ENCODE measurements at places on chromosomes 2 and 18.

DNA sequence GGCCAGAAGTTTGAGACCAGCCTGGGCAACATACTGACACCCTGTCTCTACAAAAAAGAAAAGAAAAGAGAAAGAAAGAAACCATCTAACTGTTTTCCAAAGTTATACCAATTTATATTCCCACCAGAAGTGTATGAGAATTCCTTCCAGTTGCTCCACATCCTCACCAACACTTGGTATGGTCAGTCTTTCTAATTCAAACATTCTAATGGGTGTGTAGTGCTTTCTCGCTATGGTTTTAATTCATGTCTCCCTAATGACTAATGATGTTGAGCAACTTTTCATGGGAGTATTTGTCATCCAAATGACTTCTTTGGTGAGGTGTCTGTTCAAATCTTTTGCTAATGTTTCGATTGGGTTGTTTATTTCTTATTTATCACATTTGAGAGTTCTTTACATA, 10.5 kb upstream of the B3GNT7 start:
- no peak for DNase-seq

DNA sequence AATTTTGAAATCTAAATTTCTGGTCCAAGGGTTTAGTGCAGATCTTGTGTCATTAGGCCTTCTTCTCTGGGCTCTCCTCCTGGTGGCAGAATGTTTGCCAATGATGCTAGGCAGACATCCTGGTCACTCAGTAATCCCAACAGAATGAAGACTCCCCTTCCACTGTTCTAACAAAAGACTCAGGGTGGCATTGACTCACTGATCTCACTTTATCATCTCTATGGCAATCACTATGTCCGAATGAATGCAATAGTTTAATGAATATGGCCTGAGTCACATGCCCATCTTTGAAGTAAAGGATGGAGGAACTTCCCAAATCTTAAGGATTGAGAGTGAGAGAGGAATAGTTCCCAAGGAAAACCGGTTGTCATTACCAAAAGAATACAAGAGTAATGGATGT, 261.1 kb downstream of the KCNE4 start:
- no peak for DNase-seq

DNA sequence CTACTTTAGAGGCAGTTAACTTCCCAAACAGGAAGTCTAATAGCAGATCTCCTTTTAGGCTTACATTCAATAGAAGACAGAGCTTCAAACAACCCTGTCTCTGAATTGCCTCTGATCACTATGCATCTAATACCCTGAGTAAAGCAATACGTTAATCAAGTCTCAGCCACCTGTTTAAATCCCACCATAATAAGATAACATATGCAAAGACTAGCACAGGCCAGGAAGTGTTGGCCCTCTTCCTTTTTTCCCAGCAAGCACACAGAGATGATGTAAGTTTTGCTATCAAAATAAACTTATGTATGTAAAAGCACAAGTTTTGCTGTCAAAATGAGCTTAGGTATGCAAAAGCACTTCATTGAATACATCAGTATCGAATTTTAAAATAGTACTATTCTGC, 385.5 kb downstream of the RND3 start:
- DNase-seq, result no peak

DNA sequence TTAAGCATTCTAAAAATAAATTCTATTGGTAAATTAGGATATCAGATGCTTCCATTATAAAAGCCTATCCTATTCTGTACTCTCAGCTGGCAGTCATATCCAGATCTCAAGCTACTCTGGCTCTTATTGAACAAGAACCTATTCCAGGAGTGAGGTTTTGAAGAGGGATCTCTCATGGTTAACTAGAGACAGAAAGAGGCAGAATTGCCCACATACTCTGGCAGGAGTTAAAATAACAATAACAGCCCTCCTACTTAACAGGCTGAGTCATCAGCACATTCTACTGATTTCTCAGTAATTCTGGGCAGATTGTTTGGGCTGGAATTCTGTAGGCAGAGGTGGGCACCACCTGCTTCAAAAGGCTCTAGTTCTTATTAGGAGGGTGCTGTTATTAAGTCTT, 142.0 kb upstream of the UNC80 start:
- DNase-seq, result no peak

GRCh38 chr2:219507581-219508443, 6.5 kb upstream of the ASIC4 start:
- DNase-seq, result no peak

All from tibial artery (tissue), 4 donors.